Activated effector memory CD4-positive, alpha-beta T cell treated with anti-CD3 and anti-CD28 coated beads, Interleukin-2, amount 50 U/mL, for 16 hours (primary cell): ENCODE measurements at places on chromosomes 11 and 22.

GRCh38 chr11:17443000-17443399, 33.6 kb downstream of the ABCC8 start:
- DNase-seq, result no peak

- peak; percentile 77 for DNase-seq
Measured at GRCh38 chr11:116224154-116224888, 548.5 kb downstream of the BUD13 start.

DNA sequence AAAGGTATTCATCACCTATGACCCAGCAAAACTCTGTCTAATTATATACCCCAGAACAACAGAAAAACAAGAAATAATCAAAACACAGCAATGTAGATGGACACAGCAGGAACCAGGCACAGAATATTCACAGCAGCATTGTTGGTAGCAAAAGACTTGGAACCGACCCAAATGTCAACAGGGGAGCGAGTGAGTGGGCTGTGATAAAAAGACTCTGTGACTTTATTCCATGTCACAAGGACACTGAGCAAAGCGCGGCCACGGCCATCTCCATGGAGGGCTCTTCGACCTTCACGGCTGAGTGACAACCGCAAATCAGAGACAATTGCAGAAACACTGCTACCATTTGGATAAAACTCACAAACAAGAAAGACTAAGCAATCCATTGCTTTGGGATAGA, 1373.1 kb downstream of the TBC1D22A start:
- no peak for DNase-seq

DNA sequence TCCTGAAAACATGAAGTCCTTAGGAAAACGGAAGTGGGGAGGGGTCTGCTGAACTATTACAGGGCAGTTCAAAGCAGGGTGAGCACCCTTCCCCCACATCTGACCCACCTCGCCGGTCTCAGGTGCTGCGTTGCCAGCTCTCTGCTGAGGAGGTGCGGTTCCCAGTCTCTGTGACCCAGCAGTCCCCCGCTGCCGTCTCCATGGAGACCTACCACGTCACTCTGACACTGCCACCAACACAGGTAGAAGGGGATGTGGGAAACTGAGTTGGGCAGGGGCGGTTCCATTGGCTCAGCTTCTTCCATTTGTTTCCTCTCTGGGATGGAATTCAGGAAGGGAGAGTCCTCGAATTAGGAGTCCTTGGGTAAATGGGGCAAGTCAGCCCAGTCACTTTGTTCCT, 3.3 kb downstream of the C2CD2L start:
- DNase-seq, result no peak

- no peak for DNase-seq
Measured at GRCh38 chr11:109735128-109735527, 313.1 kb downstream of the C11orf87 start.
